ENCODE measurements at places on chromosomes 4 and X.

DNA sequence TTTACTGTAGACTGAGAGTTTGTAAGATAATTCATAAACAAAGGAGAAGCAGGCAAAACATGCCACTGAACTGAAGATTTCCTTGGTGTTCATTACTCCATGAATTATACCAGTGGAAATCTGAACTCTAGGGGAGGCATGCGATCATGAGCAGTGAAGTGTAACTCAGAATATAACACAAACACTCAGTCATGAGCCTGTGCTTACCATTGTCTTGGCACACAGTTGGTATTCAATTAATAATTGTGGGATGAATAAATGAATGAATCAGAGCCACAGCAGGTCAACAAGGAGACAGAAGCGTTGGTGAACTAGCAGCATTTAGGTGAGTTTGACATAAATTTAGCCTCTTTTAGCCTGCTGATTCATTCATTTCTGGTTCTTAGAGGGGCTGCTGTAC, 263.5 kb upstream of the DKK2 start:
- no peak for DNase-seq

- no peak for DNase-seq
Observed at GRCh38 chr4:128256539-128256938, 31.1 kb downstream of the PGRMC2 start.

- DNase-seq = no peak
Observed at GRCh38 chr4:1043651-1044468, 32.4 kb downstream of the FGFRL1 start.

DNA sequence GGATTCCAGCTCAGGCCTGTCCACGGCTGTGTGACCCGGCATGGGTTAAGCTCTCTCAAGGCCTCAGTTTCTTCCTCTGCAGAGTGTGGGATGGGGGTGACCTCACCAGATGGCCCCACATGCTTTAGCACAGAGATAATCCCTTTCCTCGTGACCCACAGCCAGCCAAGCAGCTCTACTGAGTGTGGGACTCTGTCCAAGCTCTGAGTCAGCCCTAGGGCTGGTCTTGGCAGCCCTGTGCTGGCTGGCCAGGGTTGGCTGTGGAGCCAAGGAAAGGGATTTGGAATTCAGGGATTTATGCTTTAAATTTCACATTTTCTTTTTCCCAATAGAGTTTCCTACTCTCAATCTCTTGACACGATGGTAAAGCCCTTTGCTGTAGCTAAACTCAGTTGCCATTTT, 19.7 kb upstream of the SPON2 start:
- no peak for DNase-seq

DNA sequence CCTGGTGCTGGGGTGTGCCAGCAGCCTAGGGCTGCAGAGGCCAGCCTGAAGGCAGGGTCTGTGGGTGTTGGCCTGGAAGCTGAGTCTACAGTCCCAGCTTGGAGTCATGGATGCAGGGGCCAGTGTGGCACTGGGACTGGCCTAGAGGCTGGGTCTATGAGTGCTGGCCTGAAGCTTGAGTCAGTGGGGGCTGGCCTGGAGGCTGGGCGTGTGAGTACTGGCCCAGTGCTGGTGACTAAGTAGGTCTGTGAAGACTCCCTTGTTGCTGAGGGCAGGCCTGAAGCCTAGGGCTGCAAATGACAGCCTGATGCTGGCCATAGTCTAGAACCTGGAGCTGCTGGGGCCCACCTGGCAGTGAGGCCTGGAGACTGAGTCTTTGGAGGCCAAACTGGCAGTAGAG, 31.3 kb upstream of the ALG13 start:
- no peak for DNase-seq

GRCh38 chr4:6730603-6731317, 14.8 kb downstream of the BLOC1S4 start:
- DNase-seq = no peak

GRCh38 chr4:89373394-89373793, 65.8 kb upstream of the GPRIN3 start:
- no peak for DNase-seq

DNA sequence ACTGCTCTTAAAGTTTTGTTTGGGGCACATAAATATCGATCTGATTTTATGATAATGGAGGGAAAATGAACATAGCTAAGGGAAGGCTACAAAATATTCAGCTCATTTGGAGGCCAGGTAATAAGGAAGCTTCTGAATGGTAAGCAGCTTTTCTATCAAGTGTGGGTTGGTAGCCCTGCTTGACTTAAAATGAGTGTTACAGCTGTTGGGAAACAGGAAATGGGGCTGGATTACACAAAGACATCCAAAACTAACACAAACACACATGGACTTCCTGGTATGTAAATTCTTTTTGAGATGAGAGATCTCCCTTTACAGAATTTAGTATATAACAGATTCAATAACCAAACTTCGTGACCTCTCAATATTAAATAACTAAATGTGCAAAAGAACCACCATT, 58.0 kb downstream of the FGF16 start:
- no peak for DNase-seq

- DNase-seq = no peak
Observed at GRCh38 chrX:124010157-124010556, 48.7 kb downstream of the STAG2 start.

DNA sequence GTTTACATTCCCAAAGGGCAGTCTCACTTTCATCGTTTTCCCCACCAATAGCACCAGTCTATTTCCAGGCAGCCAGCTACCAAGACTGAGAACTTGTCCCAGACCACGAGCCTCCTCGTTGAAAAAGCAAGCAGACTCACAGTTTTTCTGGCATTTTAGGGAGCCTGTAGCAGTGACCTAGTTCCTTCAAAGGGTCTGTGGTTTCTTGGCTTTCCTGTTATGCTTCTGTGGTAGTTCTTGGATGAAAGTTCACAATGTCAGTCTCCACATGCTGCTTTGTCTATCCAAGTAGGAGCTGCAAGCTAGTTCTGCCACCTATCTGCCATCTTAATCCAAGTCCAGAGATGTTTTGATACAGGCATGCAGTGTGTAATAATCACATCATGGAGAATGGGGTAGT, 151.6 kb upstream of the ZC4H2 start:
- DNase-seq = no peak

DNA sequence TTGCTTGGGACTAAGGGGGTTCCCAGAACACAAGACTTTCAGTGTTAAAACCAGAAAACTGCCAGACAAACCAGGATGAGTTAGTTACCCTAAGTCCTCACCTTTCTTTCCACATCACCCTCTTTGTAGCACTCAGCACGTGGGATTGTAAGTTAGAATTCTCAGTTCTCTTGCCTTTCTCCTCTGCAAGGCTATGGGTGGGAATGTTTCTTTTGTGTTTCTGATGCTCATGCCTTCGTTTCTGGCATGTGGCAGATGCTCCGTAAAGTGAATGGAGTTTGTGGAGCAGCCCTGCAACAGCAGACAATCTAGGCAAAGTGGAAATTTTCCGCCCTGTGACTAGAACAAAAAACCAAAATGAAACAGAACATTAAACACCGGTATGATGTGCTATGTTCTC, 64.7 kb upstream of the SPP1 start:
- no peak for DNase-seq

DNA sequence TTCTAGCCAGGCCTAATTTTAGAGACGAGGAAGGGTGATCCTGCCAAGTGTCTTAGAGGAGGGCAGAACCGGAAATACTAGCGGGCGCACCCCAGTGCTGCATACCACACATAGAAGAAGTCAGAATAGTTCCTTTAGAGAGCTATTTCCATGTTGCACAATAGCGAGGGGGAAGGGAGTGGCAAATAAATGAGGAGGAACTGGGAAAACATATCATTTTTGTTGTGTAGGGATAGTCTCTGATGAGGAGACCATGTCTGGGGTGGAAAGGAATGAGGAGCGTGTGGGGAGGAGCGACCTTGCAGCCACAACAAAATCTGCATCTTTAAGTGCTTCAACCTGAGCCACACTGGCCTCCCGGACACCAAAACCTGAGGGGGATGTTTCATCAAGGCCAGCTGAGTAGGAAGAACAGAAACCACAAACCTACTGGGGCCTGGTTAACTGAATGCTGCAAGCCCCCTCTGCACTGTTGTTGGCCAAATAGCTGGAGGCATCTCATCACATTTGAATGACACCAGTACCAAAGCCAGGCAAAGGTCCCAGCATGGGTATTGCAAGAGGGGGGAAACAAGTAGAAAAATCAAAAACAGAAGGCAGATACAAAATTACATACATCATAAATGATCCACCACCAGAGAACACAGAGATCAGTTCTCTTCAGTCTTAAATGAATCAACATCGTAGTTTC, 26.7 kb upstream of the C1QTNF7 start:
- DNase-seq = no peak

GRCh38 chr4:165656829-165657490, 216.1 kb upstream of the TLL1 start:
- no peak for DNase-seq

DNA sequence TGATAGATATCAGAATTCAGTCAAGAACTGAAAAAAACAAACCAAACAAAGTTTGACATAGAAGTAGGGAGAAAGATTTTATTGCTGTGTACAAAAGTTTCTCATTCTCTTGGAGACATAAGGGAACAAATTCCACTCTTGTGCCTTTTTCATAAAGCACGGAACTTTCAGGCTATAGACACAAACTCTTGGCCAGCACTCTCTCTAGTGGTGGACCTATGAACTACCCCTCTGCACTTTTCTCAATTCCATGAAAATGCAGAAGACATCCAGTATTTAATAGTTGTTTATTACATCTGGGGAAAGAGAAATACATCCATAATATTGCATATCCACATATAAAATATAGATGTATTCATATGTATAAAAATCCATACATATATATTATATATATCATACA, 291.6 kb upstream of the HS3ST1 start:
- no peak for DNase-seq

DNA sequence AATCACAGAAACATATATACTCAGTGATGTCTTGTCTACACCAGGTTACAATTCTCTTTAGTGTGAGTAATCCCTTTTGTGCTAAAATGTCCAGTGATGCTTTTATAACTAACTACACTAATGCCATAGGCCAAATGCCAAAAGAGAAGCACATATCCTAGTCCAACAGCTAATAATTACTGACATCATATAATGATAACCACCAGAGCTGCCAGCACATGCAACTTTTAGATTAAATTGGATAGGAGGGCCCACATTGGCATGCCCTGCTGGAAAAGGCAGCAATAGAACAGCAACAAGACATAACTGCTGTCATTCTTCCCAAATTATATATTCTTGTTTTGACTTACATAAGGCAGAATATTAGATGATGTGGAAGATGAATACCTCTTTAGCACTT, 238.8 kb downstream of the KCNIP4 start:
- no peak for DNase-seq

GRCh38 chrX:53280331-53281320, 758 bp downstream of the IQSEC2 start:
- no peak for DNase-seq

DNA sequence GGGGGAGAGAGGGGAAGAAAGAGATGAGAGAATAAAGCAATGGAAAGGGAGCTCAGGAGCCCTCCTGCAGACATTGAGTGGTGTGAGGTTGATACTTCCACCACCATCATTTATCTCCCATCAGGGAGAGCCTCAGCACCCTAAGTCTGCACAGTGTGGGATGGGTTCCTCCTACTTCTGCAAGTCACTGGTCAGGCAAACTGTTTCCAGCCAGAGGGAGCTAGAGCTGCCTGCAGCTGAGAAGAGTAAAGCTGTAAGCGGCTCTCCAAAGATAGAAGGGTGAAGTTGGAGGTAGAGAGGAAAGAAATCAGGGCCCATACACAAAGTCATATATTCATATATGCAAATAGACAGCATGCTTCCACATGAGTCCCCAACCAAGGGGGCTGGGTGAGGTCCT, 21.9 kb upstream of the ZNF81 start:
- no peak for DNase-seq

DNA sequence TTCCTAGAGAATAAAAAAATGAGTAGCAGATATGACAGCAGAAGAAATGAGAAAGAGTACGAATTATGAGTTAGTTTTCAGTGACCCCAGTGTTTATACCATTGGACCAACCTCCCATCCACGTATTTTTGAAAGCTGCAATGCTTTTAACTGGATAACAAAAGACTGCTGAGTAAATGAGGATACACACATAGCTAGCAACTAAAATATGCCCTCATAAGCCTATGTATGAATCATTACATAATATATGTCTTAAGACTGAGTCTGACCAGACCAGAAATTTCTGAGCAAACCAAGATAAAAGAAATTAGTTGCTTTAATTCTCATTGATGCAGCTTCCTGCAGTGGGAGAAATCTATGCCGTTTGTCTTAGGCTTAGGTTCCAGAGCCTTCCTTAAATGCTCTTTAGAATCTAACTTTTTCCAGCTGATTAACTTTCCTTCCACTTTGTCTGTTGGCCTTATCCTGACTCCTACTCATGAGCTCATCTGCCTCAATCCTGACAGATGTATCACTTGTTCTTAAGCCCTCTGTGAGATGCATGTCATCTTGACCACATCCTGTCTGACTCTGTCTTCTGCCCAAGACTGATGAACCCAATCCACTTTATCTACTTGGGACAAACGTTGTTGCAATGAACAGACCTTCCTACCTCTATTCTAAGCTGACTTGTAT, 301.4 kb upstream of the AADAT start:
- no peak for DNase-seq
